NCI-H1930 (cell line): ENCODE measurements at places on chromosomes 7 and 10.

- peak; percentile 51 for DNase-seq
Measured at GRCh38 chr7:7681191-7681935, 37.0 kb downstream of the RPA3 start.

GRCh38 chr10:131002031-131002861, 309.3 kb downstream of the TCERG1L start:
- no peak for DNase-seq

- no peak for DNase-seq
Measured at GRCh38 chr10:5457741-5458140, 41.6 kb downstream of the CALML5 start.

- DNase-seq, result no peak
Measured at GRCh38 chr7:155398944-155399343, 59.0 kb upstream of the EN2 start.

- no peak for DNase-seq
Measured at GRCh38 chr10:118570591-118570990, 24.9 kb downstream of the PRLHR start.

DNA sequence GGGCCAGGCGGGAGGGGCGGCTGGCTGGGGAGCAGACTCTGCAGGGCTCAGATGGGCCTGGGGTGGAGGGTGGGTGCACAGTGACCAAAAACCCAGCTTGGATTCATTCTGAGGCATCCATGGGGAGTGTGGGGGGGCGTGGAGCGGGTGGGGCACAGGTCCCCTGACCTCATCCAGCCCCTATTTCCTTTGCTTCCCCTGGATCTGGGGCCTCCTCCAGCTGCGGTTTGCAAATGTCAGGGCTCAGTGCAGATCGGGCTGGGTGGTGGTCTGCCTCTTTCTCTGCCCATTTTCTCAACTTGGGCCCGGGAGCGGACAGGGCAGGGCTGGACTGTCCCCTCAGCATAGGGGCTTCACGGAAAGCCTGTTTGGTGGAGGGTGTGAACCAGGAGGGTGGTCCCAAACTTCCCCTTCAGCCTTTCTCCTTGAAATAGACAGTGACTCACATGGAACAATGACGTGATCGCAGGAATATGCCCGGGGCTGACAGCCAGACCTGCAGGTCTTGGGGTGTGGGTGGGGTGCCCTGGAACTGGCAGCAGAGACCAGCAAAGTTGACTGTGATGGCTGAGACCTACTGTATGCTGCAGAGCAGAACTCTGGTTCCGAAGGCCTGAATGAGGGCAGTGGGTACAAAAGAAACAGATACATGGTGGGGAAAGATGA, 72.9 kb upstream of the PODXL start:
- DNase-seq, result no peak

DNA sequence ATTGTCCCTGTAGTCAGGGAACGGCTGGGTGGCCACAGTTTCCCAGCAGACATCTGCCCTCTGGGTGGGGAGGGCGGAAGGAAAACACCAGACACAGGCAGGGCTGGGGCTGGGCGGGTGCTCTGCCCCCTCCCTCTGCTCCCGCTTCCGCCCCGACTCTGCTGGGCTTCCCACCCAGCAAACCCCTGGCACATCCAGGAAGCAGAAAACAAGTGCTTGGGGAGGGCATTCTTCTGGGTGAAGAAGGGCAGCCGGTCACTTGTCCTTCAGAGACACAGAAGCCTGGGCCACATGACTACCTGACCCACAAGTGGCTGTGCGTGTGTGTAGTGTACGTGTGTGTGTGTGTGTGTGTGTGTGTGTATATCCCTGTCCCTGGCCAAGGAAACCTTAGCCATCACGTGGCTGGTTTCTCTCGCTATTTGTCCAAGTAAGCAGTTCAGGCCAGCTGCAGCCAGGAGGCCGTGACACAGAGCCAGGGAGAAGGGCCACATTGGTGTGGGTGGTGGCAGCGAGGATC, 77.9 kb downstream of the ZMIZ1 start:
- DNase-seq, result no peak

GRCh38 chr10:100114976-100115770, 33.5 kb upstream of the CPN1 start:
- DNase-seq, result no peak

DNA sequence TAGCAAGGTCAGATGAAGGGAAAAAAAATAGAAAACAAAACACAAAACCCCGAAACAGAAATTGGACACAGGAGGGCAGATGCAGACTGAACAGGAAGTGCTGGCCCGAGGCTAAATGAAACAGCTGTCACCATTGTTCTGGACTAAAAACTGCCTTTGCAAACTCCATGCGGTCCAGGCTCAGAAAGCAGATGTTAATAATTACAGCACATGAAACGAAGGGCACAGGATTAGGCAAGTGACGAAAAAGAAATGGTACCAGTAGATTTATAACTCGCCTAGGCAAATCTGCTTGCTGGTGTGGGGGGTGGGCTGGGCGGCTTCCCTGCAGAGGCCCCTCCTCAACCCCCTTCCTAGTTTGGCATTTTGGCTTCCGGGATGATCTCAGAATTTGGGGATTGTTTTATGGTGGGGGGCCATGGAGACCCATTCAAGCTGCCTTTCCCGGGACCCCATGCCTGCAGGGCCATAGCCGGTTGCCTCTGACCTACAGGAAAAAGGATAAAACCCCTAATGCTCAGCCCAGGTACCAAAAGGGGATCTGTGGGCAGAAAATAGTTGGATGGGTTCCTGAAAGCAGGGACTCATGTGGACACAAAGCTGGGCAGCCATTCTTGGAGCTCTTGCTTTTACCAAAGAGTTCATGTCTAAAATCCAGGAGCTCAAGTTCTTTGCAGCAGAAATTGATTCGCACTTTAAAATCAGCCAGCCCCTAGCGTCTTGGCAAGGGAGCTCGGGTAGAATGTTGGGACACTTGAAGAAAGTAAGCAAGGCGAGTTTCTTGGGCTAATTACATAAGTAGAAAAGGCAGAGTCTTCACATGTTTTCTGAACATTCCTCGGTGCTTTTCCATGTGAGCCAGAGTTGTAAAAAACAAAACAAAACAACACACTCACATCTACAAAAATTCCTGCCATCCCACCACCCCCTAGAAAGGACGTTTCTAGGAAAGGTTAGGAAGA, 39.0 kb upstream of the EMX2 start:
- no peak for DNase-seq

- DNase-seq, result no peak
Measured at GRCh38 chr7:76357475-76358010, 1.2 kb downstream of the YWHAG start.
